Fibroblast of skin of abdomen (primary cell): ENCODE measurements at places on chromosomes 2 and 18.

DNA sequence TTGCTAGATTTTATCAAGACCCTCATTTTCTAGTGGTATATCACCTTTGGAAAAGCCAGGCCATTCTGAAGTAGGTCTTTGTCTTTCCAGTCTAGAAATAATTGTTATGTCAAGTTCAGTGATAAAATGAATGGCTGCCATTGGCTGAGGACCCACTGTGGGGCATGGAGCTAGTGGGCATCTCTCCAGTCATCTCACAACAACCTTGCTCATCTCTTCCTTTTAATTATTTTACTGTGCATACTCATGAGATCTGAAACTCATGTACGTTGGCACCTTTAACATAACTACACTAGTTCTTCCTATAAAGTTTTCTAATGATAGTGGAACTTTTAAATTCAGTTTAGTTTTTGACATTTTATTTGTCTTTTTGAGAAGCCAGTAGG is 240.9 kb downstream of the SLC8A1 start:
- DNase-seq, result no peak

DNA sequence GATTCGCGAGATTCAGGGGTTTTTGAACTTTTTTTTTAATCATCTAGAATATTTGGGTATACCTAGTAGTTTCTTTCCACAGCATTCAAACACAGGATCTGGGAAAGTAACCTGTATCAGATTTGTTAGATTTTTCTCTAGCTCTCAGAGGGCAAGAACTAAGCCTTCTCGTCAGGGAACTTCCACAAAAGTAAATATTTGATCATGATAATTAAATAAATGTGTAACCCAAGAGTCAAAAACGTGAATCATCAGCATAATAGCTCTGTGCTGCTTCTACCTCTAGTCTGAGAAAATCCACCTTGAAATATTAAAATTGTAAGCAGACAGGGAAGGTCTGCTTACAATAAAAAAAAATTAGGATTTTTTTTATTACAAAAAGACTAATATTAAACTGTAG is 225.7 kb upstream of the SPOPL start:
- DNase-seq, result peak; percentile 55

GRCh38 chr18:44802508-44802907 is 121.8 kb downstream of the SETBP1 start:
- DNase-seq, result peak; percentile 60

DNA sequence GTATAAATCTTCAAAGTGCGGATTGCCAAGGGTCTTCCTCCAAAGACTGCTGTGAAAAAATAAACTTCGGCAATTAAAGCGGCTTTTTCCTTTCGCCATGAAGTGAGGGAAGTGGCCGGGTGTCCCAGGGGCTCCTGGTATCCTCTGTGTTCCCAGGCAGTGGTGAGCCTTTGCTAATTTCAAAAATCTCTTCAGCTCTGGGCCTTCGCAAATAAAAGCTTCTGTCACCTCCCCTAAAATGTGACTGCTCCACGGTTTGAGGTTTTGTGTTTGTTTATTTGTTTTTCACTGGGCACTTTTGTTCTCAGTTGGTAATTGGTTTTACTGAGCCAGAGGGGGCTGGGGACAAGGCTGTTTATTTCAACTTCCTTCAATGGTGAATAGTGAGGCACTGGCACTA is 270.1 kb upstream of the POU3F3 start:
- no peak for DNase-seq

- DNase-seq, result peak; percentile 83
Observed at GRCh38 chr2:160241251-160242137, 41.4 kb upstream of the ITGB6 start.
